ENCODE measurements at places on chromosomes 2 and 18. TPM values are rescaled to one million over a fixed set of nuclear protein-coding genes. Genes with fewer than 3 reads are reported as not detected.

The IL36G gene
- 0.40 TPM for total RNA-seq

- H3K27me3 ChIP-seq: no peaks in the 10 kb centered on the region
- H3K36me3 ChIP-seq: no peaks in the 10 kb centered on the region
- DNase-seq: no peak
- H3K27ac ChIP-seq: no peak overlapping the region
- H3K4me3 ChIP-seq: no peak overlapping the region
Measured at GRCh38 chr18:1150344-1150743, 245.7 kb downstream of the ADCYAP1 start.

The GALR1 gene
- 0.02 TPM for total RNA-seq

- no peak overlapping the region for H3K27ac ChIP-seq
- no peak overlapping the region for H3K4me3 ChIP-seq
- H3K36me3 ChIP-seq: no peaks in the 10 kb centered on the region
- DNase-seq: no peak
Measured at GRCh38 chr18:75264926-75265597, 54.5 kb downstream of the TSHZ1 start.

DNA sequence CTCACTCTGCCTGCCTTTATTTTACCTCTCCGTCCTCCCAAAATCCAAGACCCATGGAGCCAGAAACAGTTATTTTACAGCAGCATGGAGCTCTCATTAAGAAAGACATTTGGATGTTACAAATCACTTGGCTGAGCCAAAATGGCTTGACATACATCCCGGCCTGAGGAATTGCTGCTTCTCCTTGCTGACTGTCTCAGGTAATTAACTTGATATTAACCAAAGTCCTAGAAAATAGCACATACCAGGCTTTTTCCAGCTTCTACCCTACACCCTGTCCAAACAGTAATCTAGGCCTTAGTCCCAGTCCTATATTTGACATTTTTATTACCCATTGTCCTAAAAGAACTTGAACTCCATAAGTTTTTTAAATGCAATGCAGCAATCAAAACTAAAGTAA is 205.0 kb downstream of the TMX3 start:
- H3K27me3 ChIP-seq: no peaks in the 10 kb centered on the region
- H3K4me1 ChIP-seq: no peaks in the 10 kb centered on the region
- H3K27ac ChIP-seq: no peak overlapping the region

The IL18R1 gene
- 3.0 TPM for total RNA-seq

The FAM110C gene
- 24.6 TPM for total RNA-seq

DNA sequence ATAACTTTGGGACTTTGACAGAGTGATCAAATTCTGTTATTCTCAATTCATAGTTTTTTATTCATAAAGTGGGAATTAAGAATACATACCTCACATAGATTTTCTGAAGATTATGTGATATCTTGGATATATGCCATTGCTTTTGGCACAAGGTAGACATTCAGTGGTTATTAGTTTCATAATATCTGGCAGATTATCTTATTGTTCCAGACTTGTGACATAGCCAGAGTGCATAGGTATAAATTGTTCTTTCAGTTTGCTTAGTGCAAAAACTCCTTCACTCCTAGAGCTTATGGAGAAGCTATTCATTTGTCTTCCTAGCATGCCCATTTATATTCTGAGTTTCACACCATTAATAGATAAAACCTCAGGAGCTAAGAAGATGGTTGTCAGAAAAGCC is 222.0 kb downstream of the KCNE4 start:
- H3K4me1 ChIP-seq: no peaks in the 10 kb centered on the region
- no peak overlapping the region for H3K27ac ChIP-seq
- no peaks in the 10 kb centered on the region for H3K36me3 ChIP-seq
- no peak for DNase-seq
- no peaks in the 10 kb centered on the region for H3K27me3 ChIP-seq

DNA sequence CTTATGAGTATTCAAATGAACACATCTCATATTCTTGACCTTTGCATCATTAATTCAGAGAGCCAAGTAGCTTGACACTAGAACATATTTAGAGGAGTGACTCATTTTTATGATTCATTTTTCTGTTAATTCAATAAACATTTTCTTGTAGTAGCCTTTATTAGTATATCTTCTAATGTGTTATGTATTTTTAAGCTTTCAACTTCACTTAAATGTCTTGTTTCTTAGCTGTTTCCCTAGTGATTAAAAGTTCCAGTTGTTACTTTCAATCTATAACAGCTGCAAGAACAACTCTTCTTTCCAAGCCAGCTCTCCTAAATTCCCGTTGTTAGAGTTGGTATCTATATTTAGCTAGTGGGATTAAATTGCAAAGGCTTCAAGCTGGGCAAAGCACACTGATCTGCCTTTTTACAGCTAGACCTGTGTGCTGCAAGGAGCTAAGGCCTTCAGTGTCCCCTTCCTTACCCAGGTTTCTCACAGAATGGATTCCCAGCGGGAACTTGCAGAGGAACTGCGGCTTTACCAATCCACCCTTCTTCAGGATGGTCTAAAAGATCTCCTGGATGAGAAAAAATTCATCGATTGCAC is at the start of gene KLHL41:
TSS of gene KLHL41 (plus strand) at position 405 of the 588 bp plus-strand sequence. CDS start at position 482, 77 bp downstream.
- no peak for DNase-seq
- H3K4me1 ChIP-seq: no peaks in the 10 kb centered on the region
- no peak within 1 kb of the TSS for H3K27ac ChIP-seq
- H3K27me3 ChIP-seq: no peaks in the 10 kb centered on the region
- H3K4me3 ChIP-seq: no peak within 1 kb of the TSS
- H3K36me3 ChIP-seq: no peaks in the 10 kb centered on the region

The ANKRD30BL gene
- not detected for total RNA-seq

The MOCOS gene
- total RNA-seq: 6.8 TPM

DNA sequence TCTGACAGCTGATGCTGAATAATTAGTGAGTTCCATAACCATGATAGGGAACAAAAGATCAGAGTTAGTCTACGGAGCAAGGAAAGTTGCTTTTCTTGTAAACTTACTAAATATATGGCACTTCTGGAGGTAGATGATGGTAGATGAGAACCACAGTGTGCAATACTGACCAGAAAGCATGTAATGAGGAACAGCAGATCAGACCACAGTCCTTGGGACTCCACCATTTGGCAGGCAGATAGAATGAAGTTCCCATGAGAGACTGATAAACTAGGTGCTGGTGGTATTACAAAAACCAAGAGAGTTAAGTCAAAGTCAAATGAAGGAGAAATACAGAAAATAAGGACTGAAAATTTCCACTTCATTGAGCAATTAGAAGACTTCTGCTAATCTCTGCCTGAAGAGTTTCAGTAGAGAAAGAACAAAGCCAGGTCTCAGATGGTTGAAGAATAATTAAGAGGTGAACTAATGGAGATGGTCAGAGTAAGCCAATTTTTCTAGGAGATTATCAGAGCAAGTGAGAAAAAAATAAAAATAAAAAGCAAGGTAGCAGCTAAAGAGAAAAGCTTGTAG is 10.4 kb downstream of the CERKL start:
- no peak overlapping the region for H3K27ac ChIP-seq
- no peak for DNase-seq
- H3K36me3 ChIP-seq: no peaks in the 10 kb centered on the region
- no peaks in the 10 kb centered on the region for H3K4me1 ChIP-seq

- H3K27ac ChIP-seq: no peak overlapping the region
- no peaks in the 10 kb centered on the region for H3K27me3 ChIP-seq
- H3K4me1 ChIP-seq: no peaks in the 10 kb centered on the region
Measured at GRCh38 chr2:129056309-129056958, 737.8 kb upstream of the HS6ST1 start.
